Activated CD4-positive, alpha-beta memory T cell treated with anti-CD3 and anti-CD28 coated beads for 36 hours (primary cell): ENCODE measurements at places on chromosomes 5 and 9. TPM values are rescaled to one million over a fixed set of nuclear protein-coding genes. Genes with fewer than 3 reads are reported as not detected.

GRCh38 chr9:112809351-112809848, 58.8 kb downstream of the SNX30 start:
- no peak for DNase-seq

DNA sequence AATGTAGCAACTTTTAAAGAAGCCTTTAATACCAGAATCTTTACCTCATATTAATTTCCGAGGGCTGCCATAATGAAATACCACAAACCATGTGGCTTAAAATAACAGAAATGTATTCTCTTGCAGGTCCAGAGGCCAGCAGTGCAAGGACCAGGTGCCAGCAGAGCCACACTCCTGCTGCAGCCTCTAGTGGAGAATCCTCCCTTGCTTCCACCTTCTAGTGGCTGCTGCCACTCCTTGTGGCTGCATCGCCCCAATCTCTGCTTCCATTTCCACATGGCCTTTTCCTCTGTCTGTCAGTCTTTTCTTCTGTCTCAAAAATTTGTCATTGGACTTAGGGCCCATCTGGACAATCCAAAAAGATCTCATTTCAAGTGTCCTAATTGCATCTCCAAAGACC, 401.5 kb downstream of the EFNA5 start:
- no peak for DNase-seq

SPATA31E1 gene
- not detected for total RNA-seq

- DNase-seq, result no peak
These were observed 25.9 kb downstream of the PSMB7 start for GRCh38 chr9:124389146-124389939.

DNA sequence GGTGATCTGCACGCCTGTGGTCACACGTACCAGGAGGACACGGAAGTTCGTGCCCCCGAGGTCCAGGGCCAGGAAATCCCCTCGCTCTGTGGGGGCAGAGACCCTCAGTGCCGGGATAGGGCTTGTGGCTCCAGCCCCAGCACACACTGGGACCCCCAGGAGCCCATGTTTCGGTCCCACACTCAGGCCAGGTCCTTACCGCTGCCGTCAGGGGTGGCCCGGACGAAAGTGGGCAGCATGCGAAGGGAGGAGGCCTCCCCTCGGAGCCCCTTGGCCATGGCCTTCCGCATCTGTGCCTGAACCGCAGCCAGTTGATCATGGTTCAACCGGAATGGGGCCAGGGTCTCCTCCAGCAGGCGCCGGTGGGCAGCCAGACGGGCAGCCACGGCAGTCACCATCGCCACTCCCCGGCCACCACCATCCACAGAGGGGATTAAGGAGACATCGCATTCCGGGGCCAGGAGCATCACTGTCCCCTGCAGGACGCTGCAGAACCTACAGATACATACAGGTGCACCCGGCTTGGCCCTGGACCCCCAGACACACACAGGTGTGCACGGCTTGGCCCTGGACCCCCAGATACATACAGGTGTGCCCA, 11.8 kb downstream of the HK3 start:
- DNase-seq, result no peak

TRPM3 gene
- not detected for total RNA-seq

GRCh38 chr9:83304686-83305085, 233.5 kb downstream of the FRMD3 start:
- no peak for DNase-seq

GRCh38 chr5:30197662-30198061, 995.8 kb upstream of the CDH6 start:
- DNase-seq, result no peak

GLE1 gene
- 57.0 TPM for total RNA-seq

DNA sequence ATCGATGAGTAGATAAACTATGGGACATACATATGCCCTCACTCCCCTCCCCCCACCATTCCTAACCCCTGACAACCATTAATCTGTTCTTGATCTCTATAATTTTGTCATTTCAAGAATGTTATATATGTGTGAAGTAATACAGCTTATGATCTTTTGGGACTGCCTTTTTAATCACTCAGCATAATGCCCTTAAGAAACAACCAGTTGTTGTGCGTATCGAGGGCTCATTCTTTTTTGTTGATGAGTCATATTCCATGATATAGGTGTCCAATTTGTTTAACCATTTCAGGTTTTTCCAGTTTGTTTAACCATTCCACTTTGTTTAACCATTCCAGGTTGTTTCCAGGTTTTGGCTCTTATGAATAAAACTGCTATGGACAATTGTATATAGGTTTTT, 75.6 kb downstream of the ARHGEF28 start:
- DNase-seq, result no peak

- no peak for DNase-seq
These were observed 7.0 kb upstream of the UGT3A2 start for GRCh38 chr5:36073595-36074216.

GRCh38 chr5:114296191-114296590, 65.7 kb upstream of the KCNN2 start:
- DNase-seq, result no peak

DNA sequence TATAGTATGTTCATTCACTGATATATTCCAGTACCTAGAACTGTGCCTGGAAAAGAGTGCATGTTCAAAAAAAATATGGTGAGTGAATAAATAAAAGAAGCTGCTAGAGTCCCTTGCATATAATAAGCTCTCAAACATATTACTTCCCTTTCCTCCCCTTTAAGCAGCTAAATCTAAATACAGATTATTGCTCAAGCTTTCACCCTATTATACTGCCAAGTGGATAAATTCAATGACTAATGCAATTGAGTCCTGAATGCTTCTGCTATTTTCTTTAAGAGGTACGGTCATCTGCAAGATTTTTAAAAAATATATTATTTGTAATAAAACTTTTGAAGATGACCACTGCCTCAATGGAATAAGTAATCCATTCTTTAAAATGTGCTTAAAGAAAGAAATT, 248.4 kb downstream of the PLK2 start:
- DNase-seq, result no peak

DNA sequence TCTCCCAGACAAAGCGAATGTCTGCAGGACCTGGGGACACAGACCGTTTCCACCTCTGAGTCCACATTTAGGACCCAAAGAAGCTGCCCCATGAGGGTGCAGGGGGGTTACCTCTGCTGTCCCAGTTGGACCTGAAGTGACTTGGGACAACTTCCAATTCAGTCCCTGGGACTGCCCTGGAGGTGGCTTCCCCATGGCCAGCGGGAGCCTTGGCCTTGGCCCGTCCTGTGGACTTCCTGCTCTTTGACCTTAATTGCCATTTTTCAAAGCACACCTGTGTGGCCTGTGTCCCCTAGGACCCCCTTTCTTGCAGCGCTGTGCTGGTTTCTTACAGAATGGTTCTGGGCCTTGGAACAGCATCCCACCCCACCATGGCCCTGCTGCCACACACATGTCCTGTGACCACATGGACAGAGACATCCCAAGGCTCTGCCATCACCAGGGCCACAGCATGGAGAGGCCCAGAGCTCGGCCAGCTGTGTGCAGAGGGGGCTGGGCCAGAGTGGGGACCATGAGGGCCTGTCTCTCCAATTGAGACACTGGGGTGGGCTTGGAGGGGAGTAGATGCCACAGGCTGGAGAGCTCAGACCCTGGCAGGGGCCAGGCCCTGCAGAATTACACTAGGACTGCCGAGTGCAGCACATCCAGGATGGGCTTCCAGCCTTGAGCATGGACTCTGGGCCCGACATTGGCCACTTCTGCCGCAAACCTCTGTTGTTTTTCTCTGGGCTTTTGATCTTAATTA, 45.8 kb downstream of the SECISBP2 start:
- DNase-seq, result no peak

DNA sequence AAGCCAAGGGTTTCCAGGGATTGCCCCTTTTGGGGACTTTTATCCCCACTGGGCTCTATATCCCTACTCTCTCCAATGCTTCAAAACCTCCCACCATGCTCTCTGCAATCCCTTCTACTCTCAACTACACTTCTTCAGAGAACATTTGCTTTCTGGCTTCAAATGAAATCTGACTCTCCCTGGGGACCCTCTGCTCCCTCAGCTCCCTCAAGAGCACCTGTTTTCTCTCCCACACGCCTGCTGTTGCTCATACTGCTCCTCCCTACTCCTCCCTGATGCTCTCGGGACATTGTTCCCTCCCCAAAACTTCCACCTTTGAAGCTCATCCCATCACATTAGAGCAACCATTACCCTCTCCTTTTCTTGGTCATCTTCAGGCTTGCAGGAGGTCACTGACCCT, 344.9 kb downstream of the CDK5RAP2 start:
- no peak for DNase-seq

GRCh38 chr9:20989923-20990341, 41.5 kb downstream of the HACD4 start:
- DNase-seq, result no peak

- no peak for DNase-seq
These were observed 195.3 kb downstream of the FBXL7 start for GRCh38 chr5:15695215-15695731.

DNA sequence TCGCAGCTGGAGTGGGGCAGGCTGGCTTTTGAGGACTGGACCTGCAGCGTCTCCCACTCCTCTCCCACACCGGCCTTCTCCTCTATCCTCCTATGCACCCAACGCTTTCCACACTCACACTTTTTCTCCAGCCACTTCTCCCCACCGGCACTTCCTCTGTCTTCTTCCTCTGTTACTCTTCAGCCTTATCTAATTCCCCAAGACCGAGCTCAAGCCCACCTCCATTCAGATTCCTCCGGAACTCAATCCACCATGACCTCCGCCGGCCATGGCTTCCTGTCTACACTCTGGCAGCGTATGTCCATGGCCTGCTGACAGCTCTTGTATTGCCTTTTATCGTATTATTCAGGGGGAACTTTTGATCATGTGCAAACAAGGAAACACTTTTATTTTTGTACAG, 545 bp upstream of the OR2V1 start:
- DNase-seq, result no peak

CAPSL gene
- 0.73 TPM for total RNA-seq

DNA sequence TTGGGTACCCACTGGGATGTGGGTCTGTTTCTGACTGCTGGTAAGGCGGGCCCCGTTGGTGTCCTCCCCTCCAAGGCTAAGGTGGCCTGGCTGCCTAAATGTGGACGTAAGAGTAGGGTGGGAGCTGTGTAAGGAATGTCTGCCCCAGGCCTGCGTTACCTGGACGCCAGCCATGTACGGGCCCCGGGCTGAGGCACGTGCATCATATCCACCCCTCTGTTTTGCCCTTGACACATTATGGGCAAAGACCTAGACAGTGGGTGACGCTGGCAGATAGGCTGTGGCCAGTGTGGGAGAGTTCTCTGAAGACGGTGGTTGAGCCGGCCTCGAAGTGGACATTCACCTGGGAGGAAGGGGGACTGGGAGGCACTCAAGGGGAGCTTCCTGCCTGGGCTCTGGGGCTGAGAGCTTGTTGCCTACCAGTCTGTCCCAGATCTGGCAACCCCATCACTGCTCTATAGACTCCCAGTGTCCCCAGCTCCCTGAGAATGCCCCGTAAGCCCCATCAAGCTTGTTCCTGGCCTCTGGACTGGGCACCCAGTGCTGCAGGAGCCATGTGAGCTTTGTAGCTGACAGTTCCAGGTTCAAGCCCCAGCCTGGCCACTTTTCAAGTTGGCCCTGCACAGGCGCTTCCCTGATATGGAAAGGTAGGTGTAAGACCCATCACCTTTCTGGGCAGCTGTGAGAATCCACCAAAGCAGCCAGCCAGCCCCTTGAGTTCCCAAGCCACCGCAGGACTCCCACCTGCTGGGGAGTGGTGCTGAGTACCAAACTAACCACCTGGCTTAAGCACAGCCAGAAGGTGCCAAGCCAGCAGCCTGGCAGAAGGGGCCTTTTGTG, 3.2 kb upstream of the PRR7 start:
- no peak for DNase-seq

GRCh38 chr5:118956727-118957126, 31.6 kb downstream of the DTWD2 start:
- DNase-seq, result no peak

GRCh38 chr5:91061946-91062562, 321.1 kb downstream of the ARRDC3 start:
- no peak for DNase-seq

SHOC1 gene
- total RNA-seq, result not detected

GRCh38 chr9:35116539-35116897, 856 bp upstream of the ATOSB start:
- no peak for DNase-seq

DNA sequence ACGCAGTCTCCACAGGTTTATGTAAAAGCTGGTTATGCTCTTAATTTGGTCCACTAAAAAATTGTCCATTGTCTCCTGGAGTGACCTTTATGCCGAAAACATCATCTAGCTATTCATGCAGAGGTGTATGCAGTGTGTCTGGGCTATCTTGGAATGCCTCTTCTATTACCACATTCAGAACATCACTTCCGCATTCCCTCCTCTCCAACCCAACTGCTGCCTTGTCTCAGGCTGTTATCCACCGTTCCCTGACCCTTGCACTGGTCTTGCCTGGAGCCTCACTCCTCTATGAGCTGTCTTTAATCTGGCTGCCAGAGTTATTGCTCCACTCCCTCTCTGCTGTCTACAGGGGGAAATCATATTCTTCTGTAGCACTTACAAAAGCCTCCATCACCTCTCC, 214.1 kb upstream of the ANKRD55 start:
- DNase-seq, result no peak

GRCh38 chr5:124704594-124705284, 41.7 kb downstream of the ZNF608 start:
- no peak for DNase-seq

- no peak for DNase-seq
These were observed 42.1 kb upstream of the EEIG1 start for GRCh38 chr9:128022886-128023285.

GRCh38 chr5:121899346-121899745, 47.7 kb downstream of the FTMT start:
- DNase-seq, result no peak

PCDHGA3 gene
- total RNA-seq, result not detected

DNA sequence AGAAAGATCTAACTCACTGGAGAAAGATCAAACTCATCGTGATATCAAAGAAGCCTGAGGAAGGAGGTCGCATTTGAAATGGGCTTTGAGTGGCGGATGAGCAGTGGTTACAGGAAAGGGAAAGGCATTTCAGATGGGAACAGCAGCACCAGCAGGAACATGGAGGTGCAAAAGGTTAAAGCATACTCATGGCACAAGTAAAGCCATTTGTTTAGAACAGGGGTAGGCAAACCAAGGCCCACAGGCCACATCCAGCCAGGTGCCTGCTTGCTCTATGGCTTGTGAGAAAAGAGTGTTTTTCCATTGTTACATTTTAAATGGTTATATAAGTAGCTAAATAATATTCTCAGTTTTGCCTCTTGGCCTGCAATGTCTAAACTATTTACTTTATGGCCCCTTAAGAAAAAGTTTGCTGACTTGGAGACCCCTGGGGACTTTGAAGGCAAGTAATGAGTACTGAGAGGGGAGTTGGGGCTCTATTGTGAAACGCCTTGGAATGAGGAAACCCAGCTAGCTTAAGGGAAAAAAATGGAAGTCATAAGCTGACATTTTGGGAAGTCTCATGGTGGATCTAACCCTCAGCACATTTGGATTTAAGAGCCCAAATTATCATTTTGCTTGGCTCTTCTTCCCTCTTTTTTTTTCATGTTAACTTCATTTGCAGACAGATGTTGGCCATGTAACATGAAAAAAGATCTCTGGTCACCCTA, 211.1 kb downstream of the NR3C1 start:
- DNase-seq, result no peak
